ENCODE measurements at places on chromosomes 3 and 15.

- no peak for DNase-seq
Observed at GRCh38 chr3:88291486-88291885, 141.7 kb downstream of the C3orf38 start.

DNA sequence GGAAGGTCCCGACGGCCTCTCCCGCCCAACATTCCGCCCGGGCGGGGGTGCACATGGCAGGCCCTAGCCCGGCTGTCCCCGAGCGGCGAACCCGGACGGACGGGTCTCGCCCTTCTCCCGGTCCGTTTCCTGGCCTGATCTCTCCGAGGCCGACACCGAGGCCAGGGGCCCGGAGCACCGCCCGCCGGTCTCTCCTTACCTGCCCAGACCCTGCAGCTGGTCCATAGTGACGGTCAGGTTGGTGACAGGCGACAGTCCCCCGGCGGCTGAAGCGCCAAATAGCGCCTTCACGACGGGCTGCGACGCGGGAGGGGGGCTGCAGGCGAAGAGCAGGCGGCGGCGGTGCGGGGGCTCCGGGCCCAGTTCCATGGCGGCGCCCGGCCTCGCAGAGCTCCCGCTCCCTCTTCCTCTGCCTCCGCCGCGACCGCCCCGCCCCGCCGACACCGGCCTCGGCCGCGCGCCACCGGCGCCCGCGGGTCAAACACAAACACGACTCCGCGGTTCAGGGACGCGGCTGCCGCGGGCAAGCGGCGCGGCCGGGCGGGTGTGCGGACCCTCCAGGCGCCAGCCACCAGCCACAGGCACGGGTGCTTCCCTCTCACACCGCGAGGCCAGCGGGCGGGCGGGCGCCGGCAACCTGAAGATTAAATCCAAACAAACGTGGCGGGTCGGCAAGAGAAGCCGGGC is 495 bp downstream of the CDC25A start:
- peak; percentile 75 for DNase-seq

DNA sequence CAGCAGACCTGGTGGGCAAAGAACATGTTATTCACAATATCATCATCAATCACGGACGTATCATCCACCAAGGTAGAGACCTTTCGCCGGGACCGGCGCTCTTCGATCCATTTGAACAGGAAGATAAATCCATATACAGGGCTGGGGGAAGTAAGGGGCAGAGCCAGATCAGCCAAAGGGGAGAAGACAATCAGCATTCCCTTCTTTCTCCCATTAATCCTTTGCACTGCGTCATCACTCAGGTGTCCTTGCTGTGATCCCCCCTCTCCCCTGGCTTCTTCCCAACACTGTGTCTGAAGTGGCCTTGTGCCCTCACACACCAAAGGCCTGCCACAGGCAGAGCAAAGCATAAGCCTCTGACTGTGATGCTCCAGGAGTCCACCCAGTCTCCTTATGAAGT is 36.4 kb downstream of the SEMA3G start:
- DNase-seq, result no peak

DNA sequence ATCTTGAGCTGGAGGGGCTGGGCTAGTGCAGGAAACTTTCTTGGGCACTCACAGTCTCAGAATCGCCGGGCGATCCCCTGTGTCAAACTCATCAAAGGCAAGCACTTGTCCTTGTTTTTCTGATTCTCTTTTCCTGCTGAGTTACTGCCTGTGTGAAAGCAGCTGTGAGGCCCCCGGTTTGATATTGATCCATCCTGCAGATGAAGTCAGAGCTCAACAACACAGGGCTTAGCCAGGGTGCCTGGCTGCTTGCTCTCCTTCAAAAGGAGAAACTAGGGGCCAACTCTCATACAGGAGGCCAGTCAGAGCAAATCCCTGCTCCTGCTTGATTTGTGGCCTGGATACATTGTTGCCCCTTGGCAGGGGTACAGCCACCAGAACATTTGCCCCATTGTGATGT is 22.9 kb downstream of the CLSTN2 start:
- no peak for DNase-seq

GRCh38 chr3:44160818-44161217 is 80.9 kb upstream of the TOPAZ1 start:
- DNase-seq, result no peak

- no peak for DNase-seq
Observed at GRCh38 chr3:18797378-18797777, 350.9 kb upstream of the KCNH8 start.

DNA sequence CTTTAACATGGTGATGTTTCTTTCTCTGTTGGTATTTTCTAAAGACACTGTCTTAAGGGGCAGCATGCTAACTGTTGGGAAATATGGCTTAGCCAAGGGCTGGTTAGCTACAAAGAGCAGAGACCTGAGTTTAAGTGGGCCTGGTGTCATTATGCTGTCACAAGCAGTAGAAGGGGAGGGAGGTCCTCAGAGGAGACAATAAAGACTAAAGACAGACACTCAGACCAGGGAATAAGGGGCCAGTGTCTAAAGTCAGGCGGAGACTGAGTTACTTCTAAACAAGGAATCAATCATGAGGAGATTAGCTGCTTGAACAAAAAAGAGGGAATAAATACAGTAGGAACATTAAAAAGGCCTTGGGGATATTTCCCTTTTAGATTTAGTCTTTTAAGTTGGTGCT is 142.7 kb upstream of the DPPA4 start:
- no peak for DNase-seq

DNA sequence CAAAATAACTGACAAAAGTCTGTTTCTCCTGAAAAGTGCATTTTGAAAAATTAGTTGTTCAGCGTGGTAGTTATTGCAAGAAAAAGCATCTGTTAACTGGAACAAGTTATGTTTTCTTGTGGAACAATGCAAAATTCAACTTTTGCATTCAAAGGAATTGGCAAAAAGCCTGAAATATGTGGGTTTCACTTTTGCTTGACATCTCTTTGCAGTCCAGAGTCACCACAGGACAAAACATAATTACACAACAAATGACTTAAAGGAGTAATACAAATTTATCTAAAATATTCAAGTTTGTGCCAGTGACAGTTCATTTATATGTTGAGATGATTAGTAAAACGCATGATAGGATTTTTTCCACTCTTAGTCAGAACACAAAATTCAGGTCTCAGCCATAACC is 96.3 kb upstream of the P2RY1 start:
- no peak for DNase-seq

DNA sequence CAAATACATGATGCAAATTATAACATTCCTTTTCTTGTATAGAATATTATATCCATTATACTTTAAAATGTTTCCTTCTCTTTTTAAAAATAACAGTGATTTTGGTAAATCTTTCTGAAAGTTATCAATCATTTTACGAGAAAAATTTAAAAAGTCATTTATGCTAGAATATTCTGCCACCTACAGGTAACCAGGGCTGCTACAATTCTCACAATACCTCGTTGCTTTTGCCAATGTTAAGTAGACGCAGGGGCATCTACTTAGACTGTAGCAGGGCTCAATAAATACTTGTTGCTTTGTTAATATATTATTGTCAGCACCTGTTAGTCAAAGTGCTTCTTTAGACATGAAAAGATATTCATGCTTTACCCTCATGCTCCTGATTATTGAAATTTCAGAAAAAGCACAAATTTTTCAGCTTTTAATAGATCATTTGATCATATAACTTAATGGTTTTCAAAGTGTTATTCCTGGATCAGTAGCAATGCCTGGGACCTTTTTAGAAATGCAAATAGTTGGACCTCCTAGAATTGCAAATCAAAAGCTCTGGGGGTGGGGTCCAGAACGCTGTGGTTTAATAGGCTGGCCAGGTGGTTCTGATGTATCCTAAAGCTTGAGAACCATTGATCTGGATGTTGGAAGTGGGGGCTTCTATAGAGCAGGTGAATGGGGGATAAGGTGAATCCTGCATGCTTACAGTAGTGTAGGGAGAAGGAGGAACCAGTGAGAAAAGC is 223.6 kb upstream of the PDZRN3 start:
- no peak for DNase-seq

GRCh38 chr3:195030791-195031321 is 240.1 kb downstream of the XXYLT1 start:
- DNase-seq, result peak; percentile 47

DNA sequence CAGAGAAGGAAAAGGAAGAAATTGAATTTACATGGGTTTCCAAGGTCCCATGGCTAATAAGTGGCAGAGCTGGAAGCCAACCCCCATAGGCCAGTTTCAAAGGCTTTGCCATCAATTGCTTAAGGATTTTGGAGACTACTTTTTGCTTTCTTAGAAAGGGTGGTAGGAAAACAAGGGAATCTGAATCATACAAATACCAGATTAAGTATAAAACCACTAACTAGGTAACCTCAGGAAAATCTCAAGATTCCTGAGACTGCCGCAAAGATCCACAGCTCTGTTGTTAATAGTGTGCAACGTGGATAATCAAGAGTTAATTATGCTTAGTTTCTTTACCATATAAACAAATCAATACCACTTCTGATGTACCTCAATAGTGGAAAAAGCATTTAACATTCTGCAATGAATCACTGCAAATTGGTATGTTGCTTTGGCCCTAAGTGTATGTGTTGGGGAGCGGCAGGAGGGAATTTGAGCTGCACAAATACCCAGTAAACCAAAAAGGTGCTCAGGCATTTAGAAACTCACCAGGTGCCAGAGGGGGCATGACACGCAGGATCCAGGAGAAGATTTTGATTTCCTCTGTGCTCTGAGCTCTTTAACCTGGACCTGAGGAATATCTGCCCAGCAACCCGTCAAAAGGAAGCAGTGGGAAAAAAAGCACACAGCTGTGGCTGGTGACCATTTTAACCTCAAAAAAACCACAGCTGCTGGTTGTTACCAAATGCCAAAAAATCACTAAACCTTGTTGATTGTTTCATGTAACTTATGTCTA is 22.0 kb downstream of the AADAC start:
- DNase-seq, result peak; percentile 53

- DNase-seq, result no peak
Observed at GRCh38 chr3:45950686-45951600, 7.7 kb downstream of the CXCR6 start.

DNA sequence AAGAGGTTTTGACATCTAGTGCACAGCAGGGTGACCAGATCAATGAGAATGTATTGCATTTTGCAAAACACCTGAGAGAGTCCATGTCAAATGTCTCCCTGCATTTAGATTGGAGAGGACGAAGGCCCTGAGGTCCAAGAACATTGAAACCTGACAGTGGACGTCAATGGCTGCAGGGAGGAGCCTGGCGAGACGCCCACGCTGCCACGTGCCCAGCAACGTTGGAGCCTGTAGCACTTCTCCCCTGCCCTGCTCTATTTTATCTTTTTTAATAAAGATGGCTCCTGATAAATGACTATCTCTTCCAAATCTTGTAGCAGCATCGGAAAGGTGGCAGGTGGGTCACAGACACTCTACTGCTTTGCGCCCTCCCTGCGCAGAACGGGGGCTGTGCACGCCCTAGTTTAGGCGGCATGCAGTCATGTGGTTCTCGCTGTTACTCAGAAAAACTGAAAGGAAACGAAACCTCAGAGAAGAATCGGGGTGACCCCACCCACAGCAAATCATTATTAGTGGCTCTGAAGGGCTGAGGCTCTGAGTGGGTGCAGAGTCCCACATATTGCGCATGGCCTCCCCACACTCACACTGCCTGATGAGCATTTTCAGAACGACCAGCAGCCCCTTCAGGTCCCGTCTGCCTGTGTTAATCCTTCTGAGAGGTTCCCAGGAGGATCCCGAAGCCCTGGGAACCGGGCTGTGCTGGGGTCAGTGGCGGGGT is 62.5 kb upstream of the TAMM41 start:
- DNase-seq, result no peak

GRCh38 chr3:141485641-141486495 is 959 bp upstream of the RASA2 start:
- DNase-seq, result no peak

DNA sequence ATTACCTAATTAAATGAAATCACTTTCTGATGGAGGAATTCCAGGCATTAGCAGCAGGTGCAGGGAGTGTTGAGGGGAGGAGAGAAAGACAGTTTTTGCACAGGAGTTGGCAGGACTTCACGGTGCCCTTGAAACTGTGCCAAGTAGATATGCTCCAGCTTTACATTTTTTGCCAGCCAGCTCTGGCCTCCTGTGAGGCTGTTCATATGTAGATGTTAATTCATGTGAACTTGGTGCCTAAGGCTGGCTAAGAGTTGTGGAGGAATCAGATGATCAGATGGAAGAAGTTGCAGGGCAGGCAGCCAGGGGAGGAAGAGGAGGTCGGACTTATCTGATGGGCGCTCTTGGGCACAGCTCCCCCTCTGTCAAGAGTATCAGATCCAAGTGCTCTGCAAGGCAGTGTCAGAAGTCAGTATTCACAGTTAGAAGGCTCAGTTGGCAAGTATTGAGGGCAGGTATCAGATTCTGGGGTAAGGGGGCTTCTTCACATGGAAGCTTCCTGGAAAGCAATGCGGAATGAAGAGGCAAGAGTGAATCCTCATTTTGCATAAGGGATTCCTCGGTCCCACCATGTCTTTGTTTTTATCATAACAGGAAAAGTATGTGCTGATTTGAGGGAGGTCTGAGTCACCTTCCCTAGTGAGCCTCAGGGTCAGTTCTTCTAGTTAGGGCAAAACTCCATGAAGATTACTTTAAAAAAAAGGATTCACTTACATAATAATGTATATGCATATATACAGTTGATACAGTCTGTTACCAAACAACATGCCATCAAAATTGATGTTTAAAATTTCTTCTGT is 172.6 kb upstream of the UMPS start:
- peak; percentile 54 for DNase-seq

GRCh38 chr15:63999177-63999576 is 47.1 kb downstream of the DAPK2 start:
- DNase-seq, result no peak

- no peak for DNase-seq
Observed at GRCh38 chr3:21421096-21421495, 329.9 kb downstream of the ZNF385D start.

- no peak for DNase-seq
Observed at GRCh38 chr3:13462125-13462629, 17.9 kb upstream of the HDAC11 start.

DNA sequence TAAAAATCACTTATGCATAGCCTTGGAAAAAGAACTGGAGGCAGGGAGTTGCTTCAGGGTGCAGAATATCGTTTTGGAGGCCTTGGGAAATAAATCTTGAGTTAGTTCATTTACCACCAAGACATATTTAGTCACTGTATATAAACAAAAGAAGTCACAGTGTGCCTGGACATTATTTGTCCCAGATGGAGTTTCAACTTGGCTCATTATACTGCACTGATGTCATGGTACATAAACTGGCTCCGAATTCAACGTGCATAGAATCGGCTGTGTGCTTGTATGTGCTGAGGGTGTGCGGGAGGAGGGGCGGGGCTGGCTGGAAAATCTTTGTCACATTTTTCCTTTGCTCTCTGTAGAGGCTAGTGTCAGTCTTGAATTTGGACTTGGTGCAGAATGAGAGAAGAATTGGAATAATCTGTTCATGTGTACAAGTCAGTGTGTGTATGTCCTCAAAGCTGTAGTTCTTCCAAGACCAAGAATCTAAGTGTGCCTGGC is 86.6 kb downstream of the FNDC3B start:
- no peak for DNase-seq

GRCh38 chr3:140467796-140468315 is 210.0 kb upstream of the TRIM42 start:
- DNase-seq, result no peak

- DNase-seq, result no peak
Observed at GRCh38 chr15:42879443-42879842, 41.1 kb downstream of the TTBK2 start.

- DNase-seq, result no peak
Observed at GRCh38 chr3:186267758-186268157, 94.3 kb downstream of the DGKG start.
